ENCODE measurements at places on chromosomes 4 and X. TPM values are rescaled to one million over a fixed set of nuclear protein-coding genes. Genes with fewer than 3 reads are reported as not detected.

NHSL2 gene
- total RNA-seq: 10.0 TPM

KIAA1210 gene
- not detected for total RNA-seq

SCD5 gene
- 0.60 TPM for total RNA-seq

SMIM31 gene
- total RNA-seq: not detected

UGDH gene
- 11.3 TPM for total RNA-seq

UCP1 gene
- not detected for total RNA-seq

PHOX2B gene
- total RNA-seq: not detected

TLR7 gene
- total RNA-seq: 0.42 TPM

SLAIN2 gene
- total RNA-seq: 76.7 TPM

ARX gene
- not detected for total RNA-seq

ARSJ gene
- total RNA-seq: not detected

CRMP1 gene
- total RNA-seq: not detected

GALNT7 gene
- 12.5 TPM for total RNA-seq

ABCG2 gene
- 0.13 TPM for total RNA-seq

FHDC1 gene
- total RNA-seq: 0.10 TPM

CSAG1 gene
- not detected for total RNA-seq

SPCS3 gene
- 158 TPM for total RNA-seq

CLTRN gene
- total RNA-seq: 0.29 TPM

ARR3 gene
- total RNA-seq: not detected

CBR4 gene
- total RNA-seq: 13.9 TPM

MGARP gene
- total RNA-seq: not detected

Data from T-helper 17 cell (primary cell).